ENCODE measurements at places on chromosomes 1 and 21.
A peak's percentile ranks its signal among the peaks of the same experiment; 100 is the strongest.

DNA sequence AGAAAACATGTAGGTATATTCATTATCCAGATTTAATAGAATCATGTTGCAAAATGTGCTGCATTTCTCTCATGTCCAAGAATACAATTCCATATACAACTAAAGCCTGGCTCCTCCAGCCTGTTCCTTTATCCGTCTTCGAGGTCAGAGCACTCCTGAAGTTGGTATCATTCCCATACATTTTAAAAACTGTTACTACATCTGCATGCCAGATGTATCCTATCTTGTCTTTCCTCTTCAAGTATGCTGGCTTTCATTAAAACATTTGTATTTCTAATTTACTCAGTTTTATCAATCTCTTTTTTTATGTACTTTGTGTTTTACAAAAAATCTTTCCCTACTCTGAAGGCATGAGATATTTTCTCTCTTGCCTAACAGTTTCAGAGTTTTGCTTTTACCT, 536.6 kb upstream of the USP24 start:
- DNase-seq, result no peak

GRCh38 chr21:16113052-16113715, 383.4 kb downstream of the USP25 start:
- DNase-seq, result no peak

DNA sequence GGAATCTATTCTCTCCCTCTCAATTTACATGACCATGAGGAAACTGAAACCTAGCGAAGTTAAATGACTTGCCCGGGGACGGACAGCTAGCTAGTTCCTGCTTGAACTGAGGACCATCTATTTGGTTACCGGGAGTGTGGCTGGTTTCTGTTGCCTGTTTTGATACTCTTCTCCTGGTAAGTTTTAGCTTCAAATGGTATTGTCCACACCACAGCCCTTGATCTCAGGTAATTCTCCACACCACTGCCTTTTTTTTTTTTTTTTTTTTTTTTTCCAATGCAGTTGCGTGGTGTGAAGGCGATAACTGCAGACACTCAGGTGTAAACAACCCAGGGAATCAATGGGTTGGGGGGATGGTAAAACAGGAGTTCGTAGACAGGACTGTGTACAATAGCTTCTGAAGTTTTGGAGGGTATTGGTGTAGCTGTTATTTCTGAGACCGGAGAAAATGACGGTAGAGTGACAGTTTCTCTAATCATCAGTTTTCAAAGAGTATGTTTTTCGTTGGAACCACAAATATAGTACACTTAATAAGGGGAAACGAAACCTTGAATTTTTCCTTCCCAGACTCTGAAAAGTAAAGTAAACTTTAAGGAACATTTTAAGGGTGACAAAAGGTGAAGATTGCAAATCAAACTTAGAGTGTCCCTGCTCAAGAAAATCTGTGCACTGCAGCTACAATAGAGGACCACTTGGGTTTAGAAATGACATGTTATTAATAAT, 125.3 kb upstream of the CACYBP start:
- no peak for DNase-seq

DNA sequence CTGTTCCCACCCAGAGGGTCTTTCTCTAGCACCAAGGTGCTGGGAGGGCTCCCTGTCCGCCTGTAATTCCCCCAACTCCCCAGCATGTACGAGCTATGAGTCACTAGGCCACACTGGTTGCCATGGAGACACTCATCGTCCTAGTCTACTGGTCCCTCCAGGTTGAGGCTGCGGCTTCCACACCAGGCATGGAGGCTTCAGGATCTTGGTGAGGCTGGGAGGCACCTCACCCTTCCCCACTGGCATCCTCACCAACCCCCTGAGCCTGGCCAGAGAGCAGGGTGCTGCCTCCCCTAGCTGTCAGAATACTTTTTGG, 75.6 kb upstream of the KAZN start:
- DNase-seq, result peak; percentile 92

GRCh38 chr21:22791376-22791775, 1793.2 kb downstream of the NCAM2 start:
- DNase-seq, result no peak

Data from urothelium cell line (cell line).